Breast epithelium (tissue), 4 donors: ENCODE measurements at places on chromosomes 12 and 14. TPM values are rescaled to one million over a fixed set of nuclear protein-coding genes. Genes with fewer than 3 reads are reported as not detected.

The SYNE3 gene
- 112 TPM for total RNA-seq

The KITLG gene
- total RNA-seq, result 26.5 TPM

DNA sequence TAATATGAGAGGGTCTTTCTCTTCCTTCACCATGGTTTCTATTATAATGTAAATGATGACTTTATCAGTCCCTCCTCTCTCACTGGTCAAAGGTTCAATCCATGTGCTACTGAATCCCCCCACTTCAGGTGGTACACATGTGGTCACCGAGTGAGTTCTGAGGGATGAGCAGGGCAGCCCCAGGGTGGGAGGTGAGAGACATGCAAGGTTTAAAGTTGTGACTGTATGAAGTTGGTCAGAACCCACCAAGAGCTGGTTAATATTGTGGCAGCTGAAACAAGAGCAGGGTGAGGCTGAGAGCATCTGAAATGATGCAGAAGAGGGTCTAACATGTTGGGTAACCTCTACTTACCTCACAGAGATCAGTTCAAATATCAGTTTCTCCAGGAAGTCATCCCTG lies 444.7 kb upstream of the FBXO33 start:
- no peak for DNase-seq

The EEF1AKMT3 gene
- total RNA-seq, result 18.1 TPM

DNA sequence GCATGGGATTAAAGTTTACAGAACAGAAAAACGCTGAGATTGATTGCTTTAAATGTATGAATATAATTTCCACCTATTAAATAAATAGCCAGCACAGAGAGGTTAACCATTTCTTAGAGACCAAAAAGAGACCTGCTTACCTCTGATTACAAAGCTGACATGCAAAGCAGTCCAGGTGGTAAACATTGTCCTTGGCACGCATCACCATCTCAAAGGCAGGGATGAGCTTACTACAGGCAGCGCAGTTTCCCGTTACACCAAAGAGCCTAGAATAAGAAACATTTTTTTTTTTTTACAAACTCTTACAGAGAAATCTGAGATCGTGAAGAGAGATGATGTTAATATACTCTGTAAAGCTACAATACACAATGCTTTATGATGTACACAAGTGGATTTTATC lies 45.7 kb downstream of the LMO3 start:
- DNase-seq, result no peak

DNA sequence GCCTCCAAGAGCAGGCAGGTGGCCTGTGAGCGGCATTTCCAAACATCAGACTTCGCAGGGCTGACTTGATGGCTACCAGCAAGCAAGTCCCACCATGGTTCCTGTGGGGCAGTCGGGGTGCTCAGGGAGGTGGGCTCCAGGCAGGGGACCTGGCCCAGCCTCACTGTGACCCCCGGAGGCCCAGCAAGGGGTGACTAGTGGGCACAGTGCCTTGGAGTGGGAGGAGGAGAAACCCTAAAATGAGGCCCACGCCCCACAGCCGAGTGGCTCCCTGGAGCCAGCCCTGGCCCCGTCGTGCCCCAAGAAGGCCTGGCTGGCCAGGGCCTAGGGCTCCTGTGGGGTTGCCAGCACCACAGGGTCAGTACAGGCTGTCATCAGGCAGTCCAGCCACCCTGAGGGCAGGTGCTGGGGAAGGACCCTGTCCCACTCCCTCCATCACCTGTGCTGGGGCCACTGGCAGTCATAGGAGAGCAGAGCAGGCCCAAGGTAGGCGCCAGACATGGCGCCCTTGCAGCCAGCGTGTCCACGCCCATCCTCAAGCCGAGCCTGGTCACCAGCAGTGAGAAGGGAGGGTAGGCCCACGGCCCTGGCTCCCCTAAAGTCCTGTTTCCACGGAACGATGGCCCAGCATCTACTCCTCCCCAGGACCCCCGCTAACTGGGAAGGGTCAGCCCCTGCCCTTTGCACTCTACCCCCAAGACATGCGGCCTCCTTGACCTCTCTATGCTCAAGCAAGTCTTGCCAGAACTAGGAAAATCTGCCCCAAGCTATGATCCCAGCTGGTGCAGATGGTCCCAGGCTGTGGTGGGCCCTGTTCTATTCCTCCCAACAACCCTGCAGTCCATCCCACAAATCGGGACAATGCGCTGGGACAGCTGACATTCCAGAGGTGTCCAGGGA lies 144.2 kb upstream of the C14orf180 start:
- DNase-seq, result no peak

DNA sequence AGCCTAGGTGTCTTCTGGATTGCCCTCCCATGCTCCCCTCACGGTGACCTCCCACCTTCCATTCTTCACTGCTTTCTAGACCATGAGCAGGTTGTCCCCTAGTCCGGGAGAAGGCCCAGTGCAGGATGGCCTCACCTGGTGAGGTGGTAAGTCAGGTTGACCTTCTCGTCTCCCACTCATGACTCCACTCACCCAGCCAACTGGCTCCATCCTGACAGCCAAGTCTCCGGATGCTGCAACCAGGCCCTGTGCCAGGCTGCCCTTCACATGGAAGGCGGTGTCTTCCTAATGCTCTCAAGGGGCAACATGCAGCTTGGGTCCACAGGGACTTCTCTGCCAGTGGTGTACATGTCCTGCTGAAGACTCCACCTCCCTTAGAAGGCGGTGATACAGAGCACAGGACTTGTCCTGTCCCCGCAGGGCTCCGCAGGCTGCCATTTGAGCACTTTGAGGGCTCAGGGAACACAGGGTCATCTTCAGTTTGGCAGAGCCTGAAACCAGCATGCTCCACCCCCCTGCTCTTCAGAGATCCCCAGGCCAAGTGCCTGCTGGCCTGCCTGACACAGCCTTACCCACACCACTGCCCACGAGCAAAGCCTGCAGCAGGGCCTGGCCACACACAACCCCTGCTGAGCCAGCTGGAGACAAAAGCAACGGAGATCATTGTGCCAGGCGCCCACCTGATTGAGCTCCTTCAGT lies 25.4 kb downstream of the BATF start:
- no peak for DNase-seq

DNA sequence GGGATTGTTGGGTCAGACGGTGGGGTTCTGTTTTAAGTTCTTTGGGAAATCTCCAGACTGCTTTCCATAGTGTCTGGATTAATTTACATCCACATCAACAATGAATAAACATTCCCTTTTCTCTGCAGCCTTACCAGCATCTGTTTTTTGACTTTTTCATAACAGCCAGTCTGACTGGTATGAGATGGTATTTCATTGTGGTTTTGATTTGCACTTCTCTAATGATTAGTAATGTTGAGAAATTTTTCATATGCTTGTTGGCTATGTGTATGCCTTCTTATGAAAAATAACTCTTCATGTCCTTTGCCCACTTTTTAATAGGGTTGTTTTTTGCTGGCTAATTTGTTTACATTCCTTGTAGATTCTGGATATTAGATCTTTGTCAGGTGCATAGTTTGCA lies 140.8 kb upstream of the CNTN1 start:
- DNase-seq, result no peak

The TOGARAM1 gene
- total RNA-seq, result 22.9 TPM

- DNase-seq, result no peak
Measured at GRCh38 chr12:105231396-105231795, 4.6 kb downstream of the APPL2 start.

The OTX2 gene
- total RNA-seq, result not detected

DNA sequence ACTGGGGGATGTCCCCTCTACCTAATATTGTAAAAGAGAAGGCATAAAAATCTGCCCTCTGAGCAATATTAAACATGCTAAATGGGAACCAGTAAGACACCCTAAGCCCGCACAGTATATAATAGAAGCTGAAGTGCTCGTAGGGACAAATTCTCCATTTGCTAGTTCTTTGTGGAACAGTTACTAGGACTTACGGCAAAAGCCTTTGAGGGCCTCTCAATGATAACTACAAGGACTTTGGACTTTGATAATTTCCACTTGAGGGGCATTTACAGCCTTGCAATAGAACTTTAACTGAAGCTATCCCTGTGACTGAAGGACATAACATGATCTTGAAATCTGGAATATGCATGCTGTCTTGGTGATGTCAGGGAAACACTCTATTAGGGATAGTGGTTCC lies 111.5 kb upstream of the IFNG-AS1 start:
- no peak for DNase-seq

The ZFYVE21 gene
- 96.0 TPM for total RNA-seq

DNA sequence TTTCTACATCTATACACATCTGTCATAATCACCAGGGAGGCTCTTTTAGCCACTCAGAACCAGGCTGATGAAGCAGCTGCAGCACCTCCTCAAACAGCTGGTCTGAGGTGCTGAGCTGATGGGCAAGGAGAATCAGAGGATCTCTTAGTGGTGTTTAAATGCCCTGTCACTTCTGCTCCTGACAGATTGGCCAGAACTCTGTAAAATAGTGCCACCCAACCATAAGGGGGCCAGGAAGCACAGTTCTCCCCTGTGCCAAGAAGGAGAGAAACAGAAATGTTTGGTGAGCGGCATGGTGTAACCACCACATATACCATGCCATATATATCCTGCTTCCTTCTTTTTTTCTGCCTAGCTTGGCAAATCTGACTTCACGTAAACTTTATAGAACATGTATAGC lies 12.8 kb downstream of the SOCS2 start:
- DNase-seq, result no peak

- DNase-seq, result no peak
Measured at GRCh38 chr12:76664731-76665130, 99.2 kb upstream of the ZDHHC17 start.

DNA sequence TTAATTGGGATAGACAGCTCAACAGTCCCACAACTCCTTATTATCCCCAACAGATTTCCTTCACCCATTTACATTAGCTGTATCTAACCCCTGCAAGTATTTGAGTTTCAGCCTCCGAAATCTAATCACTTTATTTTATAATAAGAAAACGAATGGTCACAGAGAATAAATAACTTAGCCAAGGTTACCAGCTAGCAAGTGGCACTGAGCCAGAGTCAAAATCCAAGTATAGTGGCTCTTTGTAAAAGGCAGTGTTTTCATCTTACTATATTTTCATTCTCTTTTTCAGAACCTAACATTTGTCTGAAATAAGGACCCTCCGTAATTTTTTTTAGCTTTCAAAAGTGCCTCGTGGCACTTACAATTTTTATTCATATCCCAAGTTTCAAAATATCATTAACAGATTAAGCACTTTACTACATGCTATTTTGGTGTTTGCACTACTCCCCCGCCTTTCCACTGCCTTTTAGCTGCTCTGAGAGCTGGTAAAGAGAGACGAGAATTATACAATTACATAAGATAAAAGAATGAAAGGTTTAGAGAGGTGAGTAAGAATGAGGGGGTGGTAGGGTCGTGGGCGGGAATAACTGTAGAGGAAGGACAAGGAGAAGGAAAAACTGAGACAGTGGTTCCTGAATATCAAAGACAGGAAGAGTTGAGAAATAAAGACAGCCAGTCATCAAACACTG lies 3.7 kb upstream of the USP15 start:
- DNase-seq, result no peak

- no peak for DNase-seq
Measured at GRCh38 chr14:32020882-32021281, 56.2 kb upstream of the ARHGAP5 start.

The SH2B3 gene
- 13.9 TPM for total RNA-seq

DNA sequence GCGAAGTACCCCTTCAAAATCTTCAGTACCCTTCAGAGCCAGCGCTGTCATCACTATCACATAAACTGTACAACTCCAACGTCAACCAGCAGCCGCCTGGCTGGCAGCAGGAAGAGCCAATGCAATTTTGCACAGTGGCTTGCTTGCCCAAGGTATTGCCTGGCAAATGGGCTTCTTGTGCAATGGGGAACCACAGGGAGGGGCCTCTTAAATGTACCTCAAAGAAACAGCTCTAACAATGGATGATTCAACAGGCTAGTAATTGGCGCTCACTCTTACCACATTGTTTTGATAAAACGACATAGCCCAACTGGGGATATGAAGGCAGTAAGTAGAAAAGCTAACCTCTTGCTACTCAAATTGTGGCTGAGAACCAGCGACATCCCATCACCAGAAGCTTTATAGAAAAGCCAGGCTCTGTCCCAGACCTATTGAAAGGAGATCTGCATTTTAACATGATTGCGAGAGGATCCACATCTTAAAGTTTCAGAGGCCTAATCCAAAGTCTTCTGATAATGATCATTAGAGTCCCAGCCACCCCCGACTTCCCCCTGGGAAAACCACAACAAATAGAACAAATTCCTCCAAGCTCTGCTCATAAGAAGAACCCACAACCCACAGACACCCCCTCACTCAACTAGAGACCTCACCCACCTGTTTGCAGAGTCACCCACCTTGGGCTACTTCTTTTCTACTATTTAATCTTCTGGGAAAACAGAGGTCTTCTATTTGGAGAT lies 125.3 kb upstream of the HIF1A start:
- DNase-seq, result peak; percentile 66

DNA sequence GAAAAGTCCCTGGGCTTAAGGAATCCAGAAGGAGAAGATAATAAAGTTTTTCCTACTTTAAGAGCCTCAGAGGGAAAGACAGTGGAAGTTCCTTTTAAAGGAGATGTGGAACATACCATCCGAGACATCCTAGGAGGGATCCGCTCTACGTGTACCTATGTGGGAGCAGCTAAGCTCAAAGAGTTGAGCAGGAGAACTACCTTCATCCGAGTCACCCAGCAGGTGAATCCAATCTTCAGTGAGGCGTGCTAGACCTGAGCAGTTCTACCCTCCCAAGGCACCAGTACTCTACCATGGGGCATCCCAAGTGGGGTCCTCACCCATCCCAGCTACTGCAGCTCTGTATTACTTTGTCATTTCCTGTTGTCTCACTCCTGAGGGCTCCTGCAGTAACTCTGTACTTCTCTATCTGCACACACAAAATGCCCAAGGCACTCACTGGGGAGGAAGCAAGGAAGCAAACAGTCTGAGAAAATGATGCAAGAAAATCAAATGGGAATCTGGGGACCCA lies 3.8 kb downstream of the TINF2 start:
- no peak for DNase-seq

DNA sequence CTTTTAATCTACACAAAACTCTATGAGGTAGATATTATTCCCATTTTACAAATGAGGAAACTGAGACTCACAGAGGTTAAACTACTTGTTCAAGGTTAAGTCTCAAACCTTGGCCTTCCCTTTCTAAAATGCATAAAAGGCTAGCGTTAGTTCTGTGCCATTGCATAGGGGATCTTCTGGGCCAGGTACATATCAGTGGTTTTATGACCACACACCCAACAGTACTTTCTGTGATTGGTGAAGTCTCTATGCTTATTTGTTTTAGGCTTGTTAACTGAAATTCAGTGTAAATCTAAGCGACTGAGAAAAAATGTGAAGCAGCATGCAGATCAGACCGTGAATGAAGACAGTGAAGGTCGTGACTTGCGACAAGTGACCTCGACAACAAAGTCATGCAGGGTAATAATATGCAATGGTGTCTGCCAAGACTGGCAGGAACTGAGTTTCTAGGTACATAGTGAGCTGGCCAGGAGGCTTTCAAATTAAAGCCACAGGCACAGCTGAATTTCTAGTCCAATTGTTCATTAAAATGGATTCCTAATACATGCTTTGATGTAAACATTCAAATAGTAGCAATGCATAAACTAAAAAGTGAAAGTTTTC lies 38.8 kb upstream of the GAS2L3 start:
- DNase-seq, result no peak

DNA sequence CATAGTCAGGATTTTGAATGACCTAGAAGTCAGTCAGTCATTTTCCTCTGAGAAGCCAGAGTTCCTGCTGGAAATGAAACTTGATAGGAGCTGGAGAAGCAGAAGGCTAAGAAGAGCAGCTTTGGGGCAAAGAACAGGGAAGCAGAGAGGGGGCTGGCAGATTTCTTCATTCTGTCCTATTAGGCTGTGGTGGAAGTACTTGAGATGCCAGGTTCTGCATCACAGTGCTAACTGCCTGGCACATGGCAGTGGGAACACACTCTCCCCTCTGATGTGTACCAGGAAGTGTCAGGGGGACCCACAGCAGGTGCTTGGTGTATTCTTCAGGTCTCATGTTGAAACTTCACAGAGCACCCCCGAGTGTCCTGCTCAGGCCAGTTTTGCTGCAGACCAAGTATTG lies 61.0 kb downstream of the SUSD6 start:
- DNase-seq, result no peak

The TTC9 gene
- total RNA-seq, result 7.5 TPM
